Hematopoietic multipotent progenitor cell treated with erythropoietin and hydrocortisone succinate and interleukin-3 and kit ligand, for 6 days (in vitro differentiated cells): ENCODE measurements at places on chromosomes 3 and 15.

DNA sequence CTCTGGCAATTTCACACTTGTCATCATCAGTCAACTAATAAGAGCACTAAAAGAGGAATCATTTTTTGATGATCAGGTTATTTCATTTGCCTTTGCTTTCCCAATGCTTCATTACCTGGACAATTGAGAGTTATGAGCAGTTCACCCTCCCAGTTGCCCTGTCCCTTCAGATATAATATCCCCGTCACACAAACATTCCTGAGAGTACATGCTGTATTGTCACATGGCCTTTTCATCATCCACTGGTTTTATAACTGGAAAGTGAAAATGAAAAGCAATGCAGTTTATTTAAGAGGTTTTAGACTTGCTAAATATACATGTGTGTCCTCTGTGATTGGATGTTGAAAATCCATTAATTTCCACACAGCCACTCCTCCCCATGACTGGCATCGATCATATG is 9.0 kb downstream of the RORA start:
- no peak for DNase-seq

DNA sequence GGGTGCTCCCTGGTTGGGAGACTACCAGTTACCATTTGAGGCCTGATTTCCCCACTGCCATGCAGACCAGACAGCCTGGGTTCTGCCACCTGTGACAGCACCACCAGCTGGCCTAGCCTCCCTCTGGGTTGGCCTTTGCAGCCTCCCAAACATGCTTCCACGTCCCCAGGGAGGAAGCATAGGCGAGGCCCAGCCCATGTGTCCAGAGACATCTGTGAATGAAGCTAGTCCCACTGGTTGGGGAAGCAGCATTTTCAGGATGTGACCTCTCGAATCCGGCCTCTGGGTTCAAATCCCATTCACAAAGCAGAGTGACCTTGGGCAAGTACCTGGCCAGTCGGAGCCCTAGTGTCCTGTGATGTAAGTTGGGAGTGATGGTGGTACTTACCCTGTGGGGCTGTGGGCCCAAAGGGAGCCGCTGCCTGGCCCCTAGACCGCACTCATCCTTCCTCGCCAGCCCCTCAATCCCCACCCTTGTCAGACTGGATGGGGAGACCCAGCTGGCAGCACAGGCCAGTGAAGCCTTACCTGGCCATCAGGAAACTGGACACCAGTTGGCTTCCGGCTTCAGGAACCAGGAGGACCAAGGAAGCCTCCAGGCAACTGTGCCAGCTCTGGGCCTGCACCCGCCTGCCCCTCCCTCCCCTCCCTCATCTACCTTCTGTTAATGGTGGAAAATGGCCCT is 6.0 kb downstream of the KLF15 start:
- no peak for DNase-seq

GRCh38 chr15:48494631-48495030 is 150.9 kb downstream of the FBN1 start:
- no peak for DNase-seq

DNA sequence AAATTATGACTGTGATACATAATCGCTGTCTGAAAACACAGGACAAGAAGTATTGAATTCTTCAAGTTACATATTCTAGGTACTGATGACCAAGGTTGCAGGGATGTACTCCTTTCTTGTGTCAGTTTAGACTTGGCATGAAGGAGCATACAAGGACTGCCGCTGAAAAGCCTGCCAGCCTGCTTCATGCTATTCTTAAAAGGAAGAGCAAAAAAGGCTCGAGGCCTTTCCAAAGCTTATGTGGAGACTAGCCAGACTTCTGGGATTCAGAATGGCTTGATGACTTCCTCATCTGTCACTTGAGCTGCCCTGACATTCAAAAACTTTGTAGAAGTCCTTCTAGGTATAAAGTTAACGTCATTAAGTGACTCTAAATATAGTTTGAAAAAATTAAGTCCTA is 92.0 kb downstream of the CADM2 start:
- DNase-seq, result no peak

DNA sequence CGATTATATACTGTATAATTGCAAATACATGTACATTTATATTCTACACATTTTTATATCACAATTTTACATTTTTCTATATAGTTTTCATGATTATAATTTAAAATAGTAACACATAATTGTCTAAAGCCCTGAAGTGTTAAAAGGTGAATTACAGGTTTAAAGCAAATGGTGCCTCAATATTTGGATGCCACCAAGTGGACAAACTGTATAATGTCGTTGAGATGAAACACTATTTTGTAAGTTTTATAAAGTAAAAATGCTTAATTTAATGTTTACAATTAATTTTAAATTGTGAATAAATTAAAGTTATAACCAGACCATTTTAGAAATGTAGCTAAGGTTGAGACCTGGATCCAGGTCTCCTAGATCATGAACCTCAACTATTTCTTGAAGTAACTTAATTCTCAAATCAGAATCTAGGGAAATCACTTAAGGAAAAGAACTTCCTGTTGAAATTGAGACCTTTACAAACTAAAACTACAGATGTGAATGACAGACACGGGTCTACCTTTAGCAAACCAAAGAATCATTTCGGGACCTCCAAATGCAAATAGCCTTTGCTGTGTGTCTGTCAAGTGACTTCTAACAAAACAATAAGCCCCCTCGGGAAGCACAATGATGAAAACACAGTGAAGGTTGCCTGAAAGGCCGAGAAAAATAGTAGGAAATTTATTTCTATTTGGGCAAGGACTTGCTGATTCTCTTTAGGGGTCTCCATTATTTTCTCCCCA is 37.8 kb downstream of the EHHADH start:
- DNase-seq, result peak; percentile 61

DNA sequence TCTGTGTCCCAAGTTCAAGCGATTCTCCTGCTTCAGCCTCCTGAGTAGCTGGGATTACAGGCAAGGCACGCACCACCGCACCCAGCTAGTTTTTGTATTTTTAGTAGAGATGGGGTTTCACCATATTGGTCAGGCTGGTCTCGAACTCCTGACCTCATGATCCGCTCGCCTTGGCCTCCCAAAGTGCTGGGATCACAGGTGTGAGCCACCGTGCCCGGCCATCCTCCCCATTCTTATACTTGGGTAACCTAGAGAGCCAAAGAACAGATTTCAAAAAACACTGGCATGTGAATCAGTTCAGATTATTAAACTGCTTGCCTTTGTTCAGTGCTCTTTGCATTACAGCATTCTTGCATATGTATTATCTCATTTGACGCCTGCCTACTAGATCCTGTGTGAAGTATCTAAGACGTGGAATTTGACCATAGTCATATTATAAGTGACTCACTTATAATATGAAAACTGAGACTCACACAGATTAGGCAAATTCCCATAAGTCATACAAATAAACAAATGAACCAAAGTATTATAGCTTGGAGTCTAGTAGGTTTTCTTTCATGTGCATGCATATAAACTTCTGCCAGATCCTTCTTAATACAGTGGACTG is 123.5 kb downstream of the UNC13C start:
- DNase-seq, result no peak

DNA sequence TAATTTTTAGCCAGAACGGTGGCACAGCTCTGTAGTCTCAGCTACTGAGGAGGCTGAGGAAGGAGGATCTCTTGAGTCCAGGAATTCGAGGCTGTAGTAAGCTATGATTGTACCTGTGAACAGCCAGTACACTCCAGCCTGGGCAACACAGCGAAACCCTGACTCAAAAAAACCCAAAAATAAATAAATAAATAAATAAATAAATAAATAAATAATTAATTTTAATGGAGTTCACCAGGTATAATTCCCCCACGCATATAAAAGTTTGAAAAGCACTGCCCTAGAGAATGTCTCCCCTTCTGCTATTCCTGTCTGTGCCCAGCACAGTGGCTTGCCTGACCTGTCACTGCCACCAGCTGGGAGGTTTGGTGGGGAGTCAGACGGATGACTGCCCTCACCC is 4.2 kb upstream of the RLBP1 start:
- DNase-seq, result no peak

- DNase-seq, result no peak
Measured at GRCh38 chr3:134325706-134326105, 48.5 kb downstream of the AMOTL2 start.

GRCh38 chr3:50473768-50474167 is 29.7 kb downstream of the CACNA2D2 start:
- DNase-seq, result no peak

- DNase-seq, result no peak
Measured at GRCh38 chr15:92992720-92993119, 92.6 kb downstream of the CHD2 start.

DNA sequence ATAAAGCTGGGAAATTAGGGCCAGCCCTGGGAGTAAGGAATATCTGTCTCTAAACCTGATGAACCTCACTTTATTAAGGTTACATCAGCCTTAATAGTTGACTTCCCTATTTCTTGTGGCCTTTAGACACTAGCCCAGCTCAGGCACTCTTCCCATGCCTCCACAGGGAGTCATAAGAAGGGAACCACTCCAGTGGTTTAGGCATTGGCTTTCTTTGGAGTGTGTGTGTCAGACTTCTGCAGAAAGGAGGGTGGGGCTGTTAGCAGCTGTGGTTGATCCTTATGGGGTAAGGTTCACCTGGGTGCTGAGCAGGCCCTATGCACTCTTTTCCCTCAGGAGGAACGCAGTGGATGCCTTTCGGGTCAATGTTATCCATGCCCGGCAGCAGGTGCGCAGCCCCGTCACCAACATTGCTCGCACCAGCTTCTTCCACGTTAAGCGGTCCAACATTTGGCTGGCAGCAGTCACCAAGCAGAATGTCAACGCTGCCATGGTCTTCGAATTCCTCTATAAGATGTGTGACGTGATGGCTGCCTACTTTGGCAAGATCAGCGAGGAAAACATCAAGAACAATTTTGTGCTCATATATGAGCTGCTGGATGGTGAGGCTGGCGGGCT is 4.0 kb downstream of the AP2M1 start:
- no peak for DNase-seq

GRCh38 chr3:58683466-58683865 is 16.9 kb upstream of the FAM3D start:
- DNase-seq, result no peak

DNA sequence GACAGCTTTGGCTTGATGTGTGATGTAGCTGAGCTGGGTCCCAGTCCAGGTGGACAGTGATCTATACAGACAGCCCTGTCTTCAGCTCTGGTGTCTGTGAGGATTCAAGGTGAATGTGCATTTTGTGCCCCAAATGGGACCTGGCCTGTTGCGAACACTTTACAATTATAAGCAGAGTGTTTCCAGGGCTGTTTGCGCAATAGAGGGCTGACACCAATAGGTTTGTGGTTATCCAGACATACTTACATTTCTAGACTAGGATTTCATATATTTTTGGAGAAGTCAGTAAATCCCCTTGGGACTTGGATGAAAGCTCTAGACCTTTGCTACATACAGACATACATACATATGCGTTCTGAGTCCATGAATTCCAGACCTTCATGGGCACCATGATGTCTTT is 4.2 kb upstream of the TATDN2 start:
- DNase-seq, result no peak

- DNase-seq, result no peak
Measured at GRCh38 chr3:166453478-166453877, 616.3 kb upstream of the BCHE start.
